ENCODE measurements at places on chromosomes 3 and 15. TPM values are rescaled to one million over a fixed set of nuclear protein-coding genes. Genes with fewer than 3 reads are reported as not detected.

Gene CCDC80
- total RNA-seq = 0.25 TPM

Gene GABRR3
- total RNA-seq = not detected

Gene PPP2R3A
- 0.03 TPM for total RNA-seq

Gene ARGFX
- not detected for total RNA-seq

Gene CLDN18
- not detected for total RNA-seq

Gene MKRN2
- 21.9 TPM for total RNA-seq

Gene KBTBD12
- total RNA-seq = not detected

Gene AHSG
- not detected for total RNA-seq

Gene SPINK8
- not detected for total RNA-seq

GRCh38 chr3:157285966-157286365 is 126.0 kb upstream of the CCNL1 start:
- no peak for DNase-seq
- no peak overlapping the region for H3K27ac ChIP-seq
- no peaks in the 10 kb centered on the region for H3K27me3 ChIP-seq
- no peaks in the 10 kb centered on the region for H3K4me1 ChIP-seq
- H3K4me3 ChIP-seq = no peak overlapping the region
- H3K36me3 ChIP-seq = no peaks in the 10 kb centered on the region

- DNase-seq = no peak
- H3K4me1 ChIP-seq = peaks cover 47% of the 10 kb centered on the region
- no peak overlapping the region for H3K4me3 ChIP-seq
- H3K36me3 ChIP-seq = peaks cover 29% of the 10 kb centered on the region
These were observed 156.5 kb upstream of the SLC2A2 start for GRCh38 chr3:171183042-171183441.

DNA sequence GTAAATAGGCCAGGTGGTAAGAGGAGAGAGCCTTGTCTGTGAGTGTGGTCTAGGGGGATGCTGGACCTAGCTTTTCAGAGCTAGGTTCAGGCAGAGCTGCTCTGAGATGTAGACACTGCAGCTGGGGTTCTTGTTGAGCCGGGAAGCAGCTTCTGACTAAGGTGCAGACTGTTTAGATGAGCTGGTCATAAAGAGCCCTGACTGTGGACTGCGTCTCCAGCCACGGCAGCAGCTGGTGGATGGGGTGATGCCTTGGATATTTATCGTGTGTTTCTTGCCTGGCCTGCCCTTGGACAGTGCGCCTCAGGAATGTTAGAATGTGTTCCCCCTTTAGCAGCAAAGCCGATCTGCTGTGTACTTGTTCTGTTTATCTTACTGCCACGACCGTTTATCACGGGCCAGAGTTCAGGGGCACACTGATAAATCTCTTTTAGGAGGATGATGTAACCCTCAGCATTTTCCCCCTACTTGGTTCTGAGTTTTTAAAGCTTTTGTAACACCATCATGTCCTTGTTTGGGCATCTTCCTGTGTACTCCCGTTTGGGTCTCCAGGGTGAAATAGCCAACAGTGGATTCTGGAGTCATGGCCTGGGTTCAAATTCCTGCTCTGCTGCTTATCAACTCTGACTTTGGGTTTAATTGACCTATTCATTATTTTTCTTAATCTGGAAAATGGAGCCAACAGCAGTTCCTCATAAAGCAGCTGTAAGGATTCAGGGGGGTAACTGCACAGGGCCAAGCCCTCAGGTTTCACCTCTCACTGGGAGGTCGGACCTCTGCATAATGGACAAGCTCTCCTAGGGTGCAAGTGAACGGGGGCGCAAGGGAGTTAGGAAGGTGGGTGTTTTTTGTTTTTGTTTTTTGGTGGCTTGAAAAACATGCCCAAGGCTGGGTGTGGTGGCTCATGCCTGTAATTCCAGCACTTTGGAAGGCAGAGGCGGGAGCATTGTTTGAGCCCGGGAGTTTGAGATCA is 51.4 kb downstream of the FLNB start:
- no peak overlapping the region for H3K4me3 ChIP-seq
- no peaks in the 10 kb centered on the region for H3K27me3 ChIP-seq
- no peaks in the 10 kb centered on the region for H3K4me1 ChIP-seq
- no peaks in the 10 kb centered on the region for H3K36me3 ChIP-seq
- DNase-seq = no peak

DNA sequence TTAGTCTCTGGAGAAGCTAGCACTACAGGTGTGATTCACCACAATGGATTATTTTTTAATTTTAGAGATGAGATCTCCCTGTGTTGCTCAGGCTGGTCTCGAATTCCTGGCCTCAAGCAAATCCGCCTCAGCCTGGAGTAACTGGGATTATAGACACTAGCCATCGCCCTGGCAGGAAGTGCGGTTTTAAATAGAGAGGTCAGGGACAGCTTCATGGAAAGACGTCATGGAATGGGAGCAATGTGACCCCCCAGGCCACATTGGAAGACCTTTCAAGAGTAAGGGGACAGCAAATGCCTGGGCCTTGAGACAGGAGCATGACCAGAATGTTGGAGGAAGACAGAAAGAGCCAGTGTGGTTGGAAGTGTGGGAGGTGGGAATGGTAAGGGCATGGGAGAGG is 2.2 kb upstream of the ISG20 start:
- H3K27me3 ChIP-seq = no peaks in the 10 kb centered on the region
- peak overlapping the region; percentile 87 for H3K4me3 ChIP-seq
- peaks cover 74% of the 10 kb centered on the region for H3K36me3 ChIP-seq
- H3K27ac ChIP-seq = peak overlapping the region; percentile 95

GRCh38 chr15:62592920-62593319 is 427.8 kb upstream of the C2CD4B start:
- no peak overlapping the region for H3K27ac ChIP-seq
- no peaks in the 10 kb centered on the region for H3K4me1 ChIP-seq
- no peaks in the 10 kb centered on the region for H3K36me3 ChIP-seq
- no peak overlapping the region for H3K4me3 ChIP-seq
- peaks cover 17% of the 10 kb centered on the region for H3K27me3 ChIP-seq
- no peak for DNase-seq

GRCh38 chr3:141126661-141127343 is 75.7 kb downstream of the SPSB4 start:
- H3K4me3 ChIP-seq = no peak overlapping the region
- H3K4me1 ChIP-seq = no peaks in the 10 kb centered on the region
- no peak for DNase-seq
- H3K27me3 ChIP-seq = peaks cover 24% of the 10 kb centered on the region
- H3K27ac ChIP-seq = no peak overlapping the region
- no peaks in the 10 kb centered on the region for H3K36me3 ChIP-seq

DNA sequence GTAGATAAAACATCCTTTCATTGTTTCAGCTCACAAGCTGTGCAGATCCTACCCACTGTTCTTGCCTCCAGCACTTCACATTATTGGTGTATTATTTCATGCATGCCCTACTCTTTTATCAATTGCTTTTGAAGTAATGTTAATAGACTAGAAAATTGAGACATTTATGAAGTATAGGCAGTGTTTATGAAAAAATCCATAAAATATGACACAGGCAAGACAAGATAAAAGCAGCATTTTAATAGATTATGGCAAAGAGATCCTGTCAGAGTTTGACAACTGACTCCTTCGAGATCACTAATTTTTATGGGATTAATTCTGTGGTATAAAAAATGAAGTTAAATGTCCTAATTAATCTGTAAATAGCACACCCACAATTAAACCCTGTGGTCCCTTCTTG is 217.2 kb upstream of the NANOGP8 start:
- H3K36me3 ChIP-seq = no peaks in the 10 kb centered on the region
- no peaks in the 10 kb centered on the region for H3K4me1 ChIP-seq

DNA sequence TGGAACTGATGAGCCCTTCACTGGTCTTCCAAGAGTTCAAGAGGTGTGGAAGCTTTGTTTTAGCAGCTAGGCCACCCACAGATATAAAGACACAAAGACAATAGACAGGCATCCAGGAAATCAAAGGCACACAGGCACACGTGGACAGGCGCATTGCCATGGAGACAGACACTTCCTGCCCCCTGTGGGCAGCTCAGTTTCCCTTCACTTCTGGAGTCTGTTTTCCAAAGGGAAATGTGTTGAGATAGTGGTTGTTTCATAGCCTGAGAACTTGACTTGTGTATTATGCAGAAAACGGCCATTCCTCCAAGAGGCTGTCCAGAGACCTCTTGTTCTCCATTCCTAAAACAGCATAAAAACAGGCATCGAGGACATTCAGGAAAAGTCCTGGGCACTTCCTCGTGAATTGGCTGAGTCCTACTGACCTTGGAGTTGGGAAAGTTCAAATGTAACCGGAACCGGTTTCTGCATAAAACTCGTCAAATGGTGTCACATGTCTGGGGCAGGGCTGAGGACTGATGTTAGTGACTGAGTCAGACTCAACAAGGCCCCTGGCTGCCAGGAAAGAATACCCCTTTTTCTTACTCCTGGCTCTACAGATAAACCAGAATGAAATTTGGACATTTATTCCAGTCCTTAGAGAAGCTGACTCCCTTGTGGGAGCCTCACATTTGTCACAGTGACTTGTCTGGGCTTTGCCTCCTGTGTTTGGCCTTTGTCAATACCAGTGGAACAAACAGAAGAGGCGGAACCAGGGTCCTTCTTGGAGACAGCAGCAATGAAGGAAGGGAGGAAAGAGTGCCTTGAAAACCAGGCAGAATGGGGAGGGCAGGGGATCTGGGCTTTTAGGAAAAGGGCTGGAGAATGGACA is 1.3 kb downstream of the ALPK3 start:
- H3K4me1 ChIP-seq = peaks cover 15% of the 10 kb centered on the region
- no peak for DNase-seq
- H3K27me3 ChIP-seq = peaks cover 4% of the 10 kb centered on the region
- H3K4me3 ChIP-seq = no peak overlapping the region
- H3K36me3 ChIP-seq = no peaks in the 10 kb centered on the region
- no peak overlapping the region for H3K27ac ChIP-seq

DNA sequence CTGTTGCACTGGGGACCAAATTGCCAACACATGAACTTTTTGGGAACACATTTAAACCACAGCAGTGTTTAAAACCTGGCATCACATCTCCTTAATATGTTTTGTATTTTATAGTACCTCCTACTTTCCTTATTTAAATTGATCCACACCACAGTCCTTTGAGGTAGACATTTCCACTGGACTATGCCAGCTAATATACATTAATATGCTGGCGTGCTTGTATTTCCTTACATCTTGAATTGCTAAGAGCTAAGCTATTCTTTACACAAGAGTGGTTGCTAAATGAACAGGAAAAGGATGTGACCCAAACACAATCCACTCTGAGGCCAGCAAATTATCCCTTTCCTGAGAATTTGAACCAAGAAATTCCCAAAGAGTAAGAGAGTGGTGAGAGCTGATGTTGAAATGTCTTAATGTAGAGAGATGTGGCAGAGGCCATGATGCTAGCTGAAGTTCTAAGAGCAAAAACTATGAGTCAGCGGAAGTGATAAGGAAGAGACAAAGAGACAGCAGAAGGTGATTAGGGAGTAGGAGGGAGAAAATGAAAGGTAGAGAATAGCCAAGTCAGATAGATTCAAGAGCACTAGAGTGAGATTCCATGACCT is 131.2 kb downstream of the CD47 start:
- H3K36me3 ChIP-seq = no peaks in the 10 kb centered on the region
- peaks cover 3% of the 10 kb centered on the region for H3K27me3 ChIP-seq
- no peak overlapping the region for H3K27ac ChIP-seq

DNA sequence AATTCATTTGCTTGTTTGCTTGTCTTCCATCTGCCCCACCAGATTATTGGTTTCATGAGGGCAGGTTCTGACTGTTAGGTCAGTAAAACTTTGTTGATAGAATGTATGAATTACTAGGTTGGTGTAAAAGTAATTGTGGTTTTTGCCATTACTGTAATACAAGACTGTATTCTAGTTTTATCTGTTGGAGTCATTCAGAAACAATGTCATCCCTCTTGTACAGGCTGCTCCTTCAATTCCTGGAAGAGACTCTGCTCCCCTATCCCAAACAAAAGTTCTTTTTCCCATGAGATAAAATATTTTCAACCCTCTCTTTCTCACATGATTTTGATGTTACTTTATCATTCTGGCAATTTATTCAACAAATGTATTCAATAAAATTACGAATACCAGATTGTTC is 115.0 kb downstream of the CHST2 start:
- DNase-seq = no peak
- H3K4me3 ChIP-seq = no peak overlapping the region
- no peaks in the 10 kb centered on the region for H3K36me3 ChIP-seq
- H3K27ac ChIP-seq = no peak overlapping the region
- H3K4me1 ChIP-seq = no peaks in the 10 kb centered on the region
- H3K27me3 ChIP-seq = peaks cover 2% of the 10 kb centered on the region

GRCh38 chr3:179772297-179772696 is 119.5 kb downstream of the USP13 start:
- no peak overlapping the region for H3K27ac ChIP-seq
- H3K27me3 ChIP-seq = no peaks in the 10 kb centered on the region
- peaks cover 4% of the 10 kb centered on the region for H3K4me1 ChIP-seq
- DNase-seq = no peak
- no peak overlapping the region for H3K4me3 ChIP-seq

- no peaks in the 10 kb centered on the region for H3K27me3 ChIP-seq
- no peaks in the 10 kb centered on the region for H3K36me3 ChIP-seq
- no peaks in the 10 kb centered on the region for H3K4me1 ChIP-seq
- H3K4me3 ChIP-seq = no peak overlapping the region
- no peak for DNase-seq
- no peak overlapping the region for H3K27ac ChIP-seq
These were observed 210.4 kb upstream of the ARRDC4 start for GRCh38 chr15:97750060-97750459.

- no peaks in the 10 kb centered on the region for H3K27me3 ChIP-seq
- H3K27ac ChIP-seq = no peak overlapping the region
- peaks cover 27% of the 10 kb centered on the region for H3K36me3 ChIP-seq
- H3K4me3 ChIP-seq = no peak overlapping the region
These were observed 9.0 kb downstream of the PIF1 start for GRCh38 chr15:64816452-64816851.

DNA sequence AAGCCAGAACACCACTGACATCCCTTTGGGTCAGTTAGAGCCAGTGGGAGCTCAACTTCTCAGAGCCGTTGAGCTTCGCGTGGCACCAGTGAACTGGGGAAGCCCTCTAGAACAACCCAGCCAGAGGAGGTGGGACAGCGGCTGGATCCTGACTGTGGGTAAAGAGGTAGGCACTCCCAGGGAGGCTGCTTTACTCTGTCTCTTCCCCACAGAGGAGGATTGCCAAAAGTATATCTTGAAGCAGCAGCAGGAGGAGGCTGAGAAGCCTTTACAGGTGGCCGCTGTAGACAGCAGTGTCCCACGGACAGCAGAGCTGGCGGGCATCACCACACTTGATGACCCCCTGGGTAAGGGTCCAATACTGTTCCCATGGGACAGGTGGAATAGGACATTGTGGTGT is 1.2 kb downstream of the MYD88 start:
- peak overlapping the region; percentile 96 for H3K27ac ChIP-seq
- peaks cover 61% of the 10 kb centered on the region for H3K4me1 ChIP-seq
- peak overlapping the region; percentile 90 for H3K4me3 ChIP-seq

GRCh38 chr15:87597346-87598052 is 659.0 kb downstream of the NTRK3 start:
- H3K27ac ChIP-seq = peak overlapping the region; percentile 52
- no peaks in the 10 kb centered on the region for H3K27me3 ChIP-seq
- peak; percentile 66 for DNase-seq
- no peaks in the 10 kb centered on the region for H3K36me3 ChIP-seq
- no peak overlapping the region for H3K4me3 ChIP-seq

GRCh38 chr15:62109437-62109836 is 42.7 kb downstream of the C2CD4A start:
- no peak overlapping the region for H3K4me3 ChIP-seq
- H3K27me3 ChIP-seq = no peaks in the 10 kb centered on the region
- H3K4me1 ChIP-seq = peaks cover 8% of the 10 kb centered on the region
- no peaks in the 10 kb centered on the region for H3K36me3 ChIP-seq
- no peak overlapping the region for H3K27ac ChIP-seq

- no peaks in the 10 kb centered on the region for H3K4me1 ChIP-seq
- H3K27me3 ChIP-seq = no peaks in the 10 kb centered on the region
- H3K27ac ChIP-seq = no peak overlapping the region
- no peak for DNase-seq
- H3K36me3 ChIP-seq = no peaks in the 10 kb centered on the region
These were observed 167.5 kb downstream of the NR2F2 start for GRCh38 chr15:96497951-96498350.

Measured in activated CD4-positive, alpha-beta memory T cell treated with anti-CD3 and anti-CD28 coated beads, Interleukin-2, amount 10 ng/mL, durations not matched to agents 7 days and 5 days (primary cell).